Hematopoietic multipotent progenitor cell treated with erythropoietin and hydrocortisone succinate and interleukin-3 and kit ligand, for 6 days (in vitro differentiated cells): ENCODE measurements at places on chromosomes 4 and X.
A peak's percentile ranks its signal among the peaks of the same experiment; 100 is the strongest.

- DNase-seq = no peak
These were observed 7.8 kb downstream of the MSMO1 start for GRCh38 chr4:165335163-165335703.

GRCh38 chrX:118884552-118885138, 61.0 kb downstream of the ZCCHC12 start:
- DNase-seq = no peak

DNA sequence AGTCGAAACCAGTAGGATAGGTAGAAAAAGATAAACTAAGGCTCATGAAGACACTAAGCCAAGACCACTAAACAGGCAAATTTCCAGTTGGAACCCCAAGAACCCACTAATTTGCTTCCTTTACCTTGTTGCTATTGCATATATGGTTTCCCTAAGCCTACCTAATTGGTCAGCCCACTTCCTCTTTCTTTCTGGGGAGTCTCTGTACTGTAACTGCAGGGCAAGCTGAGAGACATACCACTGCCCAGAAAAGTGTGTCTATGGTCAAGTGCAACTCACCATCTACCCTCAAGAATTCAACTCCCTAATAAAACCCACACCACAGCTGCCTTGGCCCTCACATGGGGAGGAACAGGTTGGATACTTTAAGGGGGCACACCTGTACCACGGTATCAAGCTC, 28.6 kb downstream of the IDS start:
- DNase-seq = no peak

DNA sequence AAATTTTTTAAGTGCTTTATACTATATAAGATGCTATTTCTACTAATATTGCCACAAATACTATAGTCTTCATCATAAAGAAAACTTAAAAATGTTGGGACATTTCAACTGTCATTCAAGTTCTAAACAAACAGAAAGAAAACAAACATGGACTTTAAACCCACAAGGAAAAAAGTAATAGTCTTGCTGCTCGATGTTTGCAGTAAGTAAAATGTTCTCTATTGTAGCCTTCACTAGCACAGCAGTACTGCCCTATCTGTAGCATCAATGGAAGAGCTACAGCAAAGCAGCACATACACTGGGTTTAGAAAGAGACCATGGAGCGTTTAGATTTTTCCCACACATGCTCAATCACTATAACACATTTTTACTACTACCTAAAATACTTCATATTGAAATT, 146.8 kb downstream of the KLHL13 start:
- DNase-seq = no peak

DNA sequence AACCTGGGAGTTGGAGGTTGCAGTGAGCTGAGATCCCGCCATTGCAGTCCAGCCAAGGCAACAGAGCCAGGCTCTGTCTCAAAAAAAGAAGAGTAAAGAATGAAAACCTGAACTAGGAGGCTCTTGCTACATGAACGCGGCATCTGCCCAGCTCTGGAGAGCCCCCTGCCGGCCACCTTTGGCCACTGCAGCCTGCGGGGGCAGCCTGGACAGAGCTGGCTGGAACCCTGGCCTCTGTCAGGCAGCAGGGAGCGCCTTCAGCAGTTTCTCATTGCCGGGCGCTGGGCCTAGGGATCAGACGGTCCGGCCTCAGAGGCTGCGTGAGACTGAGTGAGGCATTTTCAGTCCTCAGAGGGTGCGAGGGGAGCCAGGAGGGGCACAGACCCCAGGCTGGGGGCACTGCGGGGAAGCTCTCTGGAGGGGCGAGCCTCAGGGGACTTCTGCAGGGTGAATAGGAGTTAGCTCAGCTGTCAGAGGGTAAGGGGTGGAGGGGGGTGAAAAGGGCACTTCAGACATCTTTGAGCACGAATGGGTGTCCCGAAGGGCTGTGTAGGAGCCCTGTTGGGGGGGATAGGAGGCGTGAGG, 17.5 kb downstream of the DOK7 start:
- peak; percentile 73 for DNase-seq

GRCh38 chrX:139834879-139835278, 98.0 kb downstream of the ATP11C start:
- DNase-seq = peak; percentile 46
